ENCODE measurements at places on chromosomes 16 and 17.

GRCh38 chr17:50961282-50962220 lies 95.4 kb upstream of the TOB1 start:
- DNase-seq = no peak

DNA sequence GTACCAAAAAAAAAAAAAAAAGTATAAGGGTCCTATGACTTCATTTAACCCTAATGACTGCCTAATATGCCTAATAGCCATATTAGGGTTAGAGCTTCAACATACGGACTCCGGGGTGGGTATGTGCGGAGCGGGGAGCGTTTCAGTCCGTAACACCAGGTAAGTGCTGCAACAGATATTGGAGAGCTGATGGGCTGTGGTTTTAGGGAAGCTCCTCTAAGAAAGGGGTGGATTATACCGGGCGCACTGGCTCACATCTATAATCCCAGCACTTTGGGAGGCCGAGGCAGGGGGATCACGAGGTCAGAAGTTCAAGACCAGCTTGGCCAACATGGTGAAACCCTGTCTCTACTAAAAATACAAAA lies 1.9 kb upstream of the ZC3H7A start:
- no peak for DNase-seq

GRCh38 chr16:69538808-69539207 lies 27.0 kb upstream of the NFAT5 start:
- DNase-seq = no peak

DNA sequence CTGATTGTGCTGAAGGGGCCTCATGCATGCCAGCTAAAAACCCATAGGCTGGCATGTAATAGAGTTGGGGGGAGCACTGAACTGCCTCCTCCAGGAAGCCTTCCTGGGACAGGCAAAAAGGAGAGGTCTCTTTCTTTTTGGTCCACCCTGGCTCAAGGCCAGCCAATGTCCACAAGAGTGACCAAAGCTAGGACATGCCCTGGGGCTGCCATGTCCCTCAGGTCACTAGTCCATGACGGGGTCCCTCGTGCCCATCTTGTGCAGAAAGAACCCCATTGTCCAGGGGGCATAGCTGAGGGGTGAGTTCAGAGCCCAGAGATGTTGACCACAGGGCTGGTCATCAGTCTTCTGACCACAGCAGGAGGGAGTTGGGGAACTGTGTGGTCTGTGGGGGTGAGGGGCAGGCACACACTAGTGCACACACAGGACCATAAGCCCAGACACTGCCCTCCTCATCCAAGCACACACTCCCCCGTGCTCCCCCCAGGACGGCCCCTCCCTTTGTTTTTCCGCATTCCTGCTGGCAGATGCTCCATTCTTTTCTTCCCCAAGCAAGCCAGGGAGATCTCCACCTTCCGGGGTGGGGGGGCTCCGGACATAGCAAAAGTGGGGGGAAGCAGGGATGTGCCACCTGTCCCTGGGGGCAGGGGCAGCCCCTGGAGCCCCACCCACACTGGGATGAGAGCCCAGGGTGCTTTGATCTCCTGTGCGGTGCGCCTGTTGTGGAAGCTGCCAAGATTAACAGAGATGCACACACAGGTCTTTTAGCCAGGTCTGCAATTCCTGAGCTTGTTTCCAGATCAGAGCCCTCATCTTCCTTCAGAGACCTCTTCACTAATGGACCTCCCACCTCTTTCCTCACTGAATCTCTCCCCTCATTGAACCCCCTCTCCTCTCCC lies 25.2 kb upstream of the PHB1 start:
- no peak for DNase-seq

DNA sequence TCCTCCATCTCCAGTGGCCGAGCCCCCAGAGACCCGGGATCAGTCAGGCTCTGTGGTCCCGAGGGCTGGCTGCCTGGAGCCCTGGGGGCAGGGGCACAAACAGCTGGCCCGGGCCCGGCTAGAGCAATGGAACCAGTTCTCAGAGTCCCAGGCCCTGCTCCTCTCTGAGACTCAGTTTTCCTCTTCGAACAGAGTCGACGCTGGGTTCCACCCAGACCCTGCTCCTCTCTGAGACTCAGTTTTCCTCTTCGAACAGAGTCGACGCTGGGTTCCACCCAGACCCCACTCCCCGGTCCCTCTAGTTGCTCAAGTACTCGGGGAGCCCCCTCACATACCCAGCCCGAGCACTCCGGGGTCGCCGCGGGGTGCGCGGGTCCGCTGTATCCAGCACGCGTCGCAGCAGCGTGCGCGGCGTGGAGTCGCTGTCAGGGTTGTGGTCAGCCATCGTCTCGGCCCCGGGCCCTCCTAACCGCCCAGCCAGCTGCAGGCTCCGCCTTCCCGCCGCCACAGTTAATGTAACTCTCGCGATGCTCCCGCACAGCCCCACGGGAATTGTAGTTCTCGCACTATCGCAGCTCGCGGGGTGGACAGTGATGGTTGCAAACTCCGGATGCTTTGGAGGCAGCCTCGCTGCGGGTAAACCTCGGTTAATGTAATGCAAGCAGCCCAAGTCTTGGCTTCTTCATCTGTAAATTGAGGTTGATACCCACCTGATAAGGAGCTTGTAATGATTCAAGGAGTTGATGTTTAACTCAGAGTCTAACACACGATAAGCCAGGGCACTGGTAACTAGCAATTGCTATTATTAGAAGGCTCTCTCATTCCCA lies 8.5 kb upstream of the THAP11 start:
- DNase-seq = peak; percentile 88

DNA sequence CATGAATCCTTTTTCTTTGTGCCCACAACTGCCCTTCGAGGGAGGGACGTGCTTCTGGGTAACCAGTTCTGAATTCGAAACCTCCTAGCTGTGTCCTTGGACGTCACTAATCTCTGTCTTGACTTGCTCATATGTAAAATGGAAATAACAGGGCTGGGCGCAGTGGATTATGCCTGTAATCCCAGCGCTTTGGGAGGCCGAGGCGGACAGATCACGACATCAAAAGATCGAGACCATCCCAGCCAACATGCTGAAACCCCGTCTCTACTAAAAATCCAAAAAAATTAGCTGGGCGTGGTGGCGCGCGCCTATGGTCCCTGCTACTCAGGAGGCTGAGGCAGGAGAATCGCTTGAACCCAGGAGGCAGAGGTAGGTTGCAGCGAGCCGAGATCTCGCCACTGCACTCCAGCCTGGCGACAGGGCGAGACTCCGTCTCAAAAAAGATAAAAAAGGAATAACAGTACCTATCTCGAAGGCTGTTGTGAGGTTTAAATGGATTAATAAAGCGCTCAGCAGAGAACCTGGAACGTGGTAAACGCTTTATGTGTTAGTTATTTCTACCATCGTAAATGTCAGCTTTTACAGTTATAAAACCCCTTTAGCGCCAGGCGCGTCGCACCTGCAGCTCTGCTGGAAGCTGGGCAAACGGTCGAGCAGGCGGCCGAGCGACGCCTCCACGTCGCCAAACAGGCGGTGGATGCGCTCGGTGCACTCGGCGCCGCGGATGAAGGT lies 641 bp downstream of the COG8 start:
- peak; percentile 91 for DNase-seq

- no peak for DNase-seq
Observed at GRCh38 chr16:23401139-23401538, 51.9 kb downstream of the COG7 start.

GRCh38 chr17:57357830-57358430 lies 101.6 kb downstream of the MSI2 start:
- no peak for DNase-seq

DNA sequence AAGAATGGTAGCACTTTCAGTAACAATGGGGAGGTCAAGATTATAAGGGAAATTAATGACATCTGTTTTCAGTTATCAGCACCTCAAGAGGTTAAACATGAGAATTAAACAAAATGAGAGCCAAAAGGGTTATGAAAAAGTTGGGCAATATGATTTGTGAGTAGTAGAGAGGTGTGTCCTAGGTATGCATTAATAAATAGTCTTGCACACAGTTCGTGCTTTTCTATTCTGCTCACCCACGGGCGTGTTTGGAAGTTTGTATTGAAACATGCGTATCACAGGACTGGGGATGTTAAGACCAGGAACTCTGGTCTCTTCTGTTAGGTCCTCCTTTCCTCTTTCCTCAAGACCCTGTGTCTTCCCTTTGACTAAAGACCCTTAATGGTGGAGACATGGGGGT lies 6.0 kb downstream of the BPTF start:
- no peak for DNase-seq

- DNase-seq = peak; percentile 28
Observed at GRCh38 chr17:17971431-17972125, 622 bp downstream of the TOM1L2 start.

GRCh38 chr17:17567631-17568030 lies 23.9 kb downstream of the PEMT start:
- peak; percentile 93 for DNase-seq

DNA sequence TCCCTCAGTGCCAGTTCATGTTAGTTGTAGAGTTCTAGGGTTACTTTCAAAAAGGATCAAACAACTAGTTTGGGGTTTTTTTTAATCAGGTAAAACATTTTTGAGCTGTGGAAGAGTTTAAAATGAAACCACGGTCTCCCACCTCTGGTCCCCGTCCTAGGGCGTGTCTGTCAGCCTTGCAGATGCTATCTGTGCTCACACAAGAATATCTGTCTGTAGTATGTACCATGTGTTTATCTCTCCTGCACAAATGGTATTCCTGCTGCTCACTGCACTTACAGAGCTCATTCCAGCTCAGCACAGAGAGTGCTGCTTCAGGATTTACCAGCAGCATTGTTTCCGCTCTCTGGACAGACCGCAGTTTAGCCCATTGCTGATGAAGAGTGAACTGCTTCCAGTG lies 38.9 kb downstream of the UBN1 start:
- no peak for DNase-seq

- no peak for DNase-seq
Observed at GRCh38 chr16:26598061-26598460, 468.7 kb upstream of the C16orf82 start.

DNA sequence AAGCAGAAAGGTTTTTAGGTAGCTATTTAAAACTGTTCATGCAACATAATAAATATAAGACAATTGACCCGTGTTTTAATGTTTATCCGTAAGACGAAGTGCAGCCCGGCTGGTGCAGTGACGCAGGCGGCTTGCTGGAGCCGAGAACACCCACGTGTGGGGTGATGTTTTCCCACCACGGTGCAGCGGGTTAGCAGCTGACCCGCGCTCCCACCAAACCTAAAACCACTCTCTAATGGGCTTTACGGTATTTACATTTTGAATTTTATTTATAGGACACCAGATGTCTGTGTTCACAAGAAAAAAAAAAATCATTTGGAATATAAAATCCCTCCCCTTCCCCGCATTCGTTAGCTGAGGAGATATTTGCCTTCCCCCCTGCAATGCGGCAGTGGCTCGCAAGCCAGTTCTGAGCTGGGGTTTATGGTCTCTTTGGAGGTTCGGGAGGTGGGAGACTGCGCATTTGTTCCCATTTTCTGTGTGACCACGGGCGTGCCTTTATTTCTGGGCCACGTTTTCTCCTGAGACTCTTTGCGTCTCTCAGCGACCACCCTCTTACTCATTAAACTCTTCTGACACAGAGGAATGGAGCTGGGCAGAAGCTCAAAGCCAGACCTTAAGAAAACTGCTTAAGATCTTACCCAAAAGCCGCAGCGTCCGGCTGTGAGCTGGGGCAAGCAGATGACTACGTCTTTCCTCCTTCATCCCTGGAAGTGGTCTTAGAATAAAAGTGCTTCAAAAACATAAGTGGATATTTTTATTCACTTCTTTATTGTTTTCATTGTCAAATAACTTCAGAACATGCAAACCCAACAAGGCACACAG lies 301.1 kb downstream of the IRF8 start:
- DNase-seq = no peak

GRCh38 chr16:83137894-83138293 lies 511.1 kb downstream of the CDH13 start:
- DNase-seq = no peak

GRCh38 chr16:51255349-51255972 lies 104.4 kb upstream of the SALL1 start:
- no peak for DNase-seq

- peak; percentile 85 for DNase-seq
Observed at GRCh38 chr16:31331807-31332301, 23.1 kb upstream of the ITGAX start.

- DNase-seq = peak; percentile 25
Observed at GRCh38 chr16:11105038-11105903, 150.7 kb downstream of the SOCS1 start.

DNA sequence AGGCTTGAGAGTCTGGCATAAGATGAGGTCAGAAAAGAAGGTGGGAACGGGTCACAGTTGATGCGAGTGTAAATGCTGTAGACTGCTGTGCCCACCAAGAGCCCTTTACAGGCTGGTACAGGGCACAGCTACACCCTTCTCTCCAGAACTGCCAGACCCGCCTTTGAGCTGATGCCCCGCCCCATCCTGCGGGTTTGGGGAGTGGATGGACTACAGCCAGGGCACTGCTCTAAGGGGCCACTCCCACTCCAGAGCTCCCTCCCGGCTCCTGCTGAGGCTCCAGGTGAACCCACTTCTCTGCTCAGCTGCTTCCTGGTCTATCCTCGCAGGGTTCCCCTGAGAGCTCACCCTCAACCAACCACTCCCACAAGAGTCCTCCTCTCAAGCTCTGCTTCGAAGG lies 12.3 kb downstream of the MEIOB start:
- DNase-seq = no peak

DNA sequence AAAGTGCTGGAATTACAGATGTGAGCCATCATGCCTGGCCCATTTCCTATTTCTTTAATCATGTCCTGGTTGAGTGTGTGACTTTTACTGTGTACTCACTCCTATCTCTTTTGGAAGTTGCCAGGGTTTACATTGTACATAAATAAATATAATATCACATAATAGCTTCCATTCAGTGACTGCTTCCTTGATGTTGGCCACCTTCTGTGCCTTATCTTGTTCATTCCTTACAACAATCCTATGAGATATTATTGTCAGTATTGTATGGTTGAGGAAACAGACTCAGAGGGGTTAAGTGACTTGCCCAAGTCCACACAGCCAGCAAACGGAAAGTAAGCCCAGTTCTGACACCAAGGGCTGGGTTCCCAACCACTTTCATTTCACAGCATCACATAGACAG lies 16.9 kb downstream of the TMC5 start:
- DNase-seq = no peak

Measured in posterior cingulate gyrus (tissue), 11 donors.